Left ventricle myocardium inferior (tissue), 1 donor: ENCODE measurements at places on chromosomes 12 and 14. TPM values are rescaled to one million over a fixed set of nuclear protein-coding genes. Genes with fewer than 3 reads are reported as not detected.

GRCh38 chr12:114400925-114401324 is 5.0 kb downstream of the TBX5 start:
- peak; percentile 49 for DNase-seq

DNA sequence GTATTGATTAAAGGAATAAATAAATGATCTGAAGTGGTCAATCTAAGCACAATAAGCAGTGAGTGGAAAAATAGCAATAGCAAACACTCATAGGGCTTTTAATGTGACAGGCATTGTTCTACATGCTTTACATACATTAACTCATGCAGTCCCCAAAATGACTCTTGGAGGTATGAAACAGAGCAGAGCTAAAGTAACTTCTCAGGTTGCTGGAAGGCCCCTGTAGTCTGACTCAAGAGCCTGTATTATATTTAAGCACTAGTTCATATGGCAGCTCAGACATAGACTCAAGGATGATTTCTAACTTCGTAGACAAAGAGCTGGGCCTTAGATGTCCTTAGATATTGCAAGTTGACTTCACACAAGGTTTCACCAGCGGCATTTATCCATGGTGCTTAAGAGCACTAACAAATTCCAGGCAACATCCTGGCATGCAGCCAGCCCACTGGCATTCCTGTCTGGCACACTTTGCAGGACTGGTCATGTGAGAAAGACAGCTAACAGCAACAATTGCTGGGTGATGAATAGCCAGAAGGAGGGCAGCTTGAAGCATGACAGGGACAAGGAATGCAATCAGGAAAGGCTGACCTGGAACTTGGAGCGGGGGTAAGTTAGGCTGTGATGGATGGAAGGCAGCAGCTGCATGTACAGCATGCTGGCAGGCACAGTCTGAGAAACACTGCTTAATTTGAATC is 22.9 kb upstream of the KTN1 start:
- peak; percentile 84 for DNase-seq

- DNase-seq: no peak
Observed at GRCh38 chr12:100403446-100403845, 46.6 kb downstream of the SLC17A8 start.

DNA sequence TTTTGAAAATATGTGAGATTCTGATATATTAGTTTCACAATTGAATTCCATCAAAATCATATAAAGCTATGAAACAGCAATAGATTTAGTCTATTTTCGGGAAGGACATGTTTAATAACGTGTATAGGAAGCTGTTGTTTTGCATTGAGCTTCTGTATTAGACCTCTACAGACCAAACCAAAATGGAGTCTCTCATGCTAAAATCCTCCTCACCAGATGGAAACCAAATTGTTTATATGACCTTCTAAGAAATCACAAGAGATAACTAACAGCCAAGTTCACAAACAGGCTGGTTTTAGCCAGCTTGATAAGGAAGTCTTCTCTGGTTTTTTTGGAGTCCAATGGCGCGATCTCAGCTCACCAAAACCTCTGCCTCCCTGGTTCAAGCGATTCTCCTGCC is 23.9 kb downstream of the L2HGDH start:
- DNase-seq: no peak

GRCh38 chr14:81269100-81269978 is 48.6 kb upstream of the GTF2A1 start:
- DNase-seq: no peak

- DNase-seq: no peak
Observed at GRCh38 chr14:102194856-102195255, 55.2 kb downstream of the WDR20 start.

The CHFR gene
- 14.4 TPM for total RNA-seq

The ADGRD1 gene
- 99.5 TPM for total RNA-seq
